Natural killer cell (primary cell): ENCODE measurements at places on chromosomes 11 and 22.

DNA sequence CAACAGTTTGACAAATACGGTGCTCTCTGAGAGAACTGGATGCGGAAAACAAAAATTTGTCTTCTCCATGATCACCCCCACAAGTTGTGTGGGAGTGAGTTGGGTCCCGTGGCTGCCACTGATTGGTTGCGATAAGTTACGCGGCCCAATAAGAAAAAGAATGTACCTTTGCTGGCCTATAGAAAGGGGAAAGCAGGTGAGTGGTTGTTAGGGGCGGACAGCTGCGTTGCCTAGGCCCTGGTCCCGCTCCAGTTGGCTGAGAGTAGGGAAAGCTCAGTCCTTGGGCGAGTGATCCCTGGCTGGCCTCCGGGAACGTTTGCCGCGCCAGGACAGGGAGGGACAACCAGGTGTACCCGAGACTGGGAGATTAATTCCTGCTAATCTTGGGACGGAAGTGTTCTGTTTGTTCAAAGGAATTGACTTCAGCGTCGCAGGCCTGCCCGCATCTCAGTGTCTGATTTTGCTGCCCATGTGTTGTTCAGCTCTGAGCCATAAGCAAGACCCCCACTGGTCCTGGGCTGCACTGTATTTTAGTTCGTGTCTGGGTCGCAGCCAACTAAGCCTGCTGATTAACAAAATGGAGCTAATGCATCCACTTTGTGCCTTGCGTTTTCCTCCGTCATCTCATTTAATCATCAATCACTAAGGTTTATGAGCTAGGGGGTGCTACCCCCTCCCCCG lies 773 bp upstream of the SYVN1 start:
- DNase-seq, result peak; percentile 77

GRCh38 chr11:77497368-77497767 lies 23.5 kb upstream of the PAK1 start:
- no peak for DNase-seq

DNA sequence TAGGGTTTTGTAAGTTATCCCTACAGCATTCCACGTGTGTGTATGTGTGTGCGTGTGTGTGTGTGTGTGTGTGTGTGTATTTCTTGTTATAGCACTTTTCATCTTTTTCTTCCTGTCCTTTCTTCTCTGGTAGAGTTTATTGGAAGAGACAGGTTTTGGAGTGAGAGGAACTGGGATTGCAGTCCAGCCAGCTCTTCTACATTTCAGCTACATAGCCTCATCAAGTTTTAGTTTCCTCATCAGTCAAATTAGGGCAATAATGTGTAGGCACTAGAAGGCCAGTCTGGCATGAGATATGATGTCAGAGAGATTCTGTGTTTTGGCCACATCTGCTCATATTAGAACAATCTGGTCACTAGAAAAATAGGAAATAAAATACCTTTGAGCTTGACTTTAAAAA lies 1283.5 kb upstream of the TENM4 start:
- DNase-seq, result no peak

- DNase-seq, result no peak
Measured at GRCh38 chr11:12074529-12075195, 35.7 kb upstream of the MICAL2 start.

GRCh38 chr11:130631119-130631518 lies 182.7 kb downstream of the ADAMTS15 start:
- no peak for DNase-seq

- DNase-seq, result peak; percentile 75
Measured at GRCh38 chr22:45435544-45436139, 22.1 kb downstream of the RIBC2 start.

GRCh38 chr11:11400635-11401232 lies 47.7 kb upstream of the CSNK2A3 start:
- no peak for DNase-seq

- no peak for DNase-seq
Measured at GRCh38 chr11:60777572-60777971, 7.6 kb upstream of the MS4A10 start.

DNA sequence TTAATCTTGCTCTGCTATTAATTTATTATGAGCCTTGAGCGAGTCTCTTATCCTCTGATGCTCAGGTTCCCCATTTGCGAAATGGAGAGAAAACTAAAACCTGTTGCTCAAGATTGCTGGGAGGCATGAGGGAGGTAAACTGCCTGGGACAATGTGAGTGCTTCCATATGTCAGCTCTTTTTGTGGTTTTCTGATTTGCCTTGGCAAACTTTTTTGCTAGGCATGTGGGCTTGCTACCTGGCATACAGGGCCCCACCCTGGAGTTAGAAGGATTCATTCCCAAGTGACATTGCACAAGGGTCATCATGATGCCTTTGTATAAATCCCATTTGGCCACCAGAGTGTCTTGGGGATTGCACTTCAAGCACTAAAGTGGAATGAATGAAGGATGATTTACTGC lies 22.4 kb downstream of the TSPAN18 start:
- DNase-seq, result no peak

DNA sequence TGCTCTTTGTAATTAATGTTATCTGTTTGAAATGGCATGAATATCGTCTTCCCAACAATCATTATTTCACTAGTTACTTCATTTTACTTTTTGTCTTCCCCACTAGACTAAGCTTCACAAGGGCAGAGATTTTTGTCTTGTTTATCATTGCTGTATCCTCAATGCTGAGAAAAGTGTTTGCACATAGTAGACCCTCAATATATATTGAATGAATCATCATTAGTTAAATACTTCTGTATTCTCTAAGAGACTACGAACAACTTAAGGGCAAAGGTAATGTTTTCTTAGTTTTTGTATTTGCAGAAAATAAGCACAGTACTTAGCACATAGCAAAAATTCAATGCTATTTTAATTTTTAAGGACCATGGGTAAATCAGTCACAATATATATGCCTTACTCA lies 95.9 kb downstream of the CCDC73 start:
- no peak for DNase-seq

DNA sequence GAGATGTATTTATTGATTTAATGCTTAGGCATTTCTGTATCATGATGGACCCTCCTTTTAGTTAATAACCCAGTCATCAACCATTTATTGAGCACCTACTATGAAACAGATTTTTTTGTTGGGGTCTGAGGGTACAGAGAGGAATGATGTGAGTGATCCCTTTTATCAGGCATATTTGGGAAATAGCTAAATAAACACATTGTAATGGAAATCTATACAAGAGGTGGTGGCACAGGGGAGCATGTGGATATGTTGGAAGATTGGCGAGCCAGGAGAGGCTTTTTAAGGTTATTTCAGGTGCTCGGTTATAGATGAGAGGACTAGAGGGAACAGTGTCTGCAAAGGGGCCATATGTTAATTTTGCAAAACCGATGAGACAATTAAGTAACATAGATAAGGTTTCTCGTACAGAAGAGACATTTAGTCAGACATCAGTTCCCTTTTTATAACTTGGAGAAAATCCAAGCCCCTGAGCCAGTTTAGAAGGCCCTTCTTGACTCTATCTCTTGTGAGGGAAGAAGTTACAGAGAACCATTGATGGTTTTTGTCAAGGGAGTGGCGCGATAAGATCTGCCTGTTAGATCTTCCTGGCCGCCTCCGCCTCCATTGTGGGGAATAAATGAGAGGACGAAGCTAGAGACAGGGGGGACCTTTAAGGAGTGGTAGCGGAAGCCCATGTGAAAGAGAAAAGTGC lies 2.0 kb downstream of the ATXN10 start:
- DNase-seq, result no peak

DNA sequence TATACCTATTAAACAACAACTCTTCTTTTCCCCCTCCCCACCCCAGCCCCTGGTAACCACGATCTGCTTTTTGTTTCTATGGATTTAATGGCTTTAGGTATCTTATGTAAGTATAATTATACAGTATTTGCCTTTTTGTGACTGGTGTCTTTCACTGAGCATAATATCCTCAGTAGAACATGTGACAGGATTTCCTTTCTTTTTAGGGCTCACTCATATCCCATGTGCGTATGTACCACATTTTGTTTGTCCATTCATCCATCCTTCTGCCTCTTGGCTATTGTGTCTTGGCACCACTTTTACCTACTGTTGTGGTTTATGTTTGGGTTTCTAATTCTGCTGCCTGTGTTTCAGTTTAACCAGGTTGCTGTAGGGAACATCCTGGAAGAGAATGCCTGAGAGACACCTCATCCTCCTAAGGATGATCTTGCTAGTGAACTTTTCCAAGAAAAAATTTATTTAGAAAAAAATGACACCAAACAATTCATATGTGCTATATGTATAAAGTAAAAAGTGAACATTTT lies 77.6 kb upstream of the SESN3 start:
- DNase-seq, result no peak

GRCh38 chr22:31561970-31562369 lies 65.6 kb downstream of the SFI1 start:
- DNase-seq, result no peak

DNA sequence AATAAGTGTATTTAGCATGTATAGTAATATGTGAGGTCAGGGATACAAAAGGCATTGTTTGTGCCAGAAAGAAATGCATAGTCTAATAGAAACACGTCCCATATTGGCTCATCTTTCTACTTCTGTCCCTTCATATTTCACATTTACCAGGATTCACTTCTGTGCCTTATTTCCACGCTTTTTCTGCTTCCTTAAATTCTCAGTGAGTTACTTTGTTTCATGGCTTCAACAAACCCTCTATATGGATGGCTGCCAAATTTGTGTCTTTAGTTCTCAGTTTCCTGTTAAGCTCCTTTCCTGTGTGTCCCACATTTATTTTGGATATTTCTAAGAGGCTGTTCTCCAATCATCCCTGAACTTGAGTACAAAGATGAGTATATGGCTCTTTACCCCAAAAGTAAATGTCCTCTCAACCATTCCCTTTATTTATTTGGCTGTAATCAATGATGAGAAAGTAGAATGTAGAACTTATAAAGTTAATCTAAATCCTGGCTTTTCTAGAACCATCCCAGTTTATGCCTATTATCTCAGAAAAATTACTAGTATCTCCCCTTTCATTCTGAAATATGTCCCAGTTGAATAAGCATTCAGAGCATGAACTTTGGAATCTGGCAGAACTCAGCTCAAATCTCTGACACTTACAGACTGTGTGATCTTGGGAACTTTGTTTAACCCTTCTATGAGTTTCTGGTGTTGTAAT lies 23.5 kb downstream of the OR8B12 start:
- no peak for DNase-seq

GRCh38 chr11:26997378-26997777 lies 3.5 kb downstream of the FIBIN start:
- no peak for DNase-seq

DNA sequence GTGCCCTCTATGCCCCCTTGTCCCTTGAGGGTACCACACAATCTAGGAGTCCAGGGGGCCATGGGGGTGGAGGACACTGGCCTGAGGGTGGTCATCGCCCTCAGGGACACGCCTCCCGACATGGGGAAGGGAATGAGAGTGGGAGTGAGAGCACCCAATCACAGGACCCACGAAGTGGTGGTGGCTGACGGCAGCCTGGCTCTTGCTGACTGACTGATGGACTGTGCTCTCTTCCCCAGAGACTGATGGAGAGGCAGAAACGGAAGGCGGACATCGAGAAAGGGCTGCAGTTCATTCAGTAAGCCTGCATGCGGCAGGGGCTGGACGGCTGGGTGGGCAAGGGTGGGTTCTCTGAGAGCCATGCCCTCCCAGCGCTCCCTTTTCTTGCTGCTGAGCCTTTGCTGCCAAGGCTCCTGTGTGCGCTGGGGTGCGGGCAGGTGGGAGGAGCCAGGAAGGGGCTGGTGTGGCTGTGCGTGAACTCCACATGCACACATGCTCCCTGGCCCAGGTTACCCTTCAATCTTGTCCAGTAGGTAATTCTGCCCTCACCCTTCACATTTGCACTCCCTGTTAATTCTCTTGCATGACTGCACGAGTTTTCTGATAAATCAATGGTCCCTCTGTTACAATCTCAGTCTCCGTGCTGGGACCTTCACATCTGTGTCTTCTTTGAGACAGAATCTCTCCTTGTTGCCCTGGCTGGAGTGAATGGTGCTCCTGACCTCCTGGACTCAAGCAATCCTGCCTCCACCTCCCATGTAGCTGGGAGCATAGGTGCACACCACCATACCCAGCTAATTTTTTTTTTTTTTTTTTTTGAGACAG lies 19.3 kb downstream of the ZC3H7B start:
- no peak for DNase-seq

DNA sequence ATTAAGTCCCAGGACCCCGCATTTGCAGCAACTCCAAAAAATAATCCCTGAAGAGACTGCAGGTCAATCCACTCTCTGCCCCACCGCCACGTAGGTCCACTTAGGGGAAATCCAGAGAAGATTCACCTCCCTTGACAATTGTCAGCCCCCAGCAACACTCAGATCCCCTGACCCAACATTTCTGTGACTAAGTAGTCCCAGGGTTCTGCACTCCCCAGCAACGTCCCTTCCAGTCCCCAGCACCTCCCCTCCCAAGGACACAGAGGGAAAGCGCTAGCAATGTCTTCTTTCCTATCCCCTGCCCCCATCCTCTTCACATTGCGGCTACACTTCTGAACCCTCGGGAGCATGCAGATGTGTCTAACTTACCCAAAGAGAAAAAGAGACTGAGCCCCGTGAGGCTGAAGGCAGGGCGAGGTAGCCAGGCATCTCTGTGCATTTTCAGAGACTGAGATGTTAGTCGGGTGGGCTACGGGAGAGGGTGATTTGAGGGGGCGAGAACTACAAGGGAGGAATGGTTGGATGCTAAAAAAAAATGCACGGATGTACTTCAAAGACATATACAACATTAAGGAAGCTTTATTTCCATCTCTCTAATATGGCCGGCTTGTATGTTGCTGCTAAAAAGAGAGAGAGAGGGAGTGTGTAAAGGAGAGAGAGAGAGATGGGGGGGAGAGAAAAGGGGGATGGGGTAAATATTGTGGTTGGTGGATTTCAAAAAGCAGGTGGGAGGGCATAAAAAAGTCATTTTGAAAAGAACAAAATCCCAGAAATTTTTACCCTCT lies at the start of gene SCN2B:
Gene SCN2B, minus strand, starts transcription at position 647 of the 785 bp plus-strand sequence. Its CDS starts 208 bp downstream, at position 439.
- no peak for DNase-seq

DNA sequence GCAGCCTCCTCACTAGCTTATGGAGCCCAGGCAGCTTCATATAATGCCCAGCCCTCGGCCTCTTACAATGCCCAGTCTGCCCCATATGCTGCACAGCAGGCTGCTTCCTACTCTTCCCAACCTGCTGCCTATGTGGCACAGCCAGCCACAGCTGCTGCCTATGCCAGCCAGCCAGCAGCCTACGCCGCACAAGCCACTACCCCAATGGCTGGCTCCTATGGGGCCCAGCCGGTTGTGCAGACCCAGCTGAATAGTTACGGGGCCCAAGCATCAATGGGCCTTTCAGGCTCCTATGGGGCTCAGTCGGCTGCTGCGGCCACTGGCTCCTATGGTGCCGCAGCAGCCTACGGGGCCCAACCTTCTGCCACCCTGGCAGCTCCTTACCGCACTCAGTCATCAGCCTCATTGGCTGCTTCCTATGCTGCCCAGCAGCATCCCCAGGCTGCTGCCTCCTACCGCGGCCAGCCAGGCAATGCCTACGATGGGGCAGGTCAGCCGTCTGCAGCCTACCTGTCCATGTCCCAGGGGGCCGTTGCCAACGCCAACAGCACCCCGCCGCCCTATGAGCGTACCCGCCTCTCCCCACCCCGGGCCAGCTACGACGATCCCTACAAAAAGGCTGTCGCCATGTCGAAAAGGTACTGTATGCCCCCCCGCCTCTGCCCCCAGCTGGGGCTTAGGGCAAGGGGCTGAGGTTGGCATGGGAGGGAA lies 8.8 kb downstream of the RBM14 start:
- DNase-seq, result no peak
